ENCODE measurements at places on chromosomes 12 and 14. TPM values are rescaled to one million over a fixed set of nuclear protein-coding genes. Genes with fewer than 3 reads are reported as not detected.

Gene ACOT4
- 1.3 TPM for total RNA-seq

Gene MYL6
- total RNA-seq, result 1,762 TPM

Gene TAC3
- total RNA-seq, result not detected

Gene TAS2R19
- 13.1 TPM for total RNA-seq

Gene HCAR1
- total RNA-seq, result not detected

Gene CIROP
- total RNA-seq, result 1.1 TPM

Gene TAMALIN
- 21.9 TPM for total RNA-seq

Gene TAS2R10
- 4.6 TPM for total RNA-seq

Gene GAS2L3
- 9.3 TPM for total RNA-seq

Gene TMPO
- total RNA-seq, result 52.6 TPM

Gene ACACB
- 51.3 TPM for total RNA-seq

Gene INSM2
- total RNA-seq, result not detected

Gene LPAR5
- total RNA-seq, result 6.8 TPM

Gene ARID4A
- 10.4 TPM for total RNA-seq

Gene GATC
- total RNA-seq, result 17.7 TPM

Gene MAP3K9
- total RNA-seq, result 1.1 TPM

Gene RAB15
- 3.2 TPM for total RNA-seq

Gene FIGNL2
- not detected for total RNA-seq

Gene SMIM41
- total RNA-seq, result not detected
